ENCODE measurements at places on chromosomes 5 and 9.

- no peak for DNase-seq
Measured at GRCh38 chr5:121867403-121867802, 15.7 kb downstream of the FTMT start.

DNA sequence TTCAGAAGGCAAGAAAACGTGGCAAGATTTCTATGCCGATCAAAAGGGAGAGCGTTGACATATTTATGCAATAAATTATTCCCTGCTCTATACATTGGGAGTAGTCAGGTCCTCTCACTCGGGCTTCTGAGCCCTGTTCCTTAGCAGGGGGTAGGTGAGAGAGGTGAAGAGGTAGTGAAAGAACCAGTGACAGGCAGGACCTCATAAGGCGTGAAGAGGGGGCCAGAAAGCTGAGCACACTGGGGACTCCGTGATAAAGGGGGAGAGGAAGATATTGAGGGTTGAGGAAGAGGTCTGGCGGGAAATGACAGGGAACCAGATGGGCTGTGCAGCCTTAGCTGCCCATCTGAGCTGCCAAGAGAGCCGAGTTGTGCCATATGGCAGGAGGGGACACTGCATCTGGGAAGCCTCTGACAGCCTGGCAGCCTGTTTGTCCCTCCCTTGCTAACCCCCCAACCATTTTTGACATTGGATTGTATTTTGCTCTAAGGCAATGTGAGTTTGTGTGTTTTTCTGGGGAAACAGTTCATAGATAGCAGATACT lies 782 bp upstream of the CDC20B start:
- no peak for DNase-seq

DNA sequence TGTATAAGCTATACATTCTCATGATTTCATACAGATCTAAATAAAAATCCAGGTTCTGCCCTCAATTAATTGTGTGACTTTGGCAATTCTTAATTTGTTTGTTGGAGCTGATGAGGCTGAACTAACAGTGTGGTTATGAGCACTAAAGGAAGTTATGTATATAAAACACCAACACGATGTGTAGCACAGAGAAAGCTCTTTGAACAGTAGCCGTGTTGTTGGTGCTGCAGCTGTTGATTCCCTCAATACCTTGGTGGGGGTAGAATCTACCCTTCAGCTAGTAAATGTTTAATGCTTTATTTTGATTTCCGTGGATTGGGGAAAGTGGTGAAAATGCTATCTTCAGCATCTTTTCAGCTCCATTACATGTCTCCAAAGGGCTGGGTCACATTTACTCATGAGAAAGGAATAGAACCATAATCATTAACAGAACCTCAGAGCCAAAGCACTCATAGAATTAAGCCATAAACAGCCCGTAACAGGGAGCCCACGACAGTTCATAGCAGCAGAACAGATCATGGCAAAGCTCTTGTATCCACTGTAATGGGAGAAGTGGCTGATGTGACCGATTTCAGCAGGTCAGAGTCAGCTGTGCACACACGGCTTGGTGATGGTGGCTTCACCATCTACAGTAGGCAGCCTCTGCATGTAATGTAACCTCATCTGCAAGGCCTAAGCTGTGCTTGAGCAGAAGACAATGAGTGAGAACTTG lies 332.7 kb downstream of the DIRAS2 start:
- peak; percentile 24 for DNase-seq

DNA sequence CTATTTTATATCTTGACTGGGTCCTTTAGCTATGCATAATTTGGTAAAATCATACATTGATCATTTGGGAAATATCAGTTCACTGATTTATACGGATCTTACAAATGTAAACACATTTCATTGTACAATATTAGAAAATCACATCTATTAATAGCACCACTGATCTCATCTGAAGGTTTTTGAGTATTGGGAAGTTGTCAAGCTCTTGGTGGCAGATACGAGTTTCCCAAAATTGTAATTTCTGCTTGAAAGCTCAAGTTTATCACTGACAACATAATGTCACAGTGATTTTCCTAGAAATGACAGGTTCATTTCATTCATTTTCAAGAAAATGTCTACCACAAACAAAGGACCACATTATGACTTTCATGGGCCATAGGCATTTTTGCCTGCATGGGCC lies 3.0 kb upstream of the MACROH2A1 start:
- no peak for DNase-seq

DNA sequence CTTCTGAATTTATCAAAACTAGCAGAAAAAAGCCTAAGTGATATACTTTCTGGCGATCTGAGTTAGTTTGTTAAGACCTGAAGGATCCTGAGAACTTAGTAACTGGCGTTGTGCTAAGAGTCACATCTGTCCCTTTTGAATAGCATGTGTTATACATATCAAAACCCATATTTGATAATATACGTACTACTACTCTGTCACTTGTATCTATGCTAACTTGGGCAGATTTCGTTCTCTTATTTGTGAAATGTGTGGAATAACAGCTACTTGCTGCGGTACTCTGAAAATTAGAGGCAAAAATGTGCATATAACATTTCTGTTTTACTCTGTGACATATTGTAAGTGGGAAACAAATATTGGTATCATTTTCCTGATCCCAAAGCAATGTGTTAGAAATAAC lies 126.4 kb downstream of the PARP8 start:
- no peak for DNase-seq

GRCh38 chr5:131406076-131406475 lies 142.2 kb downstream of the CDC42SE2 start:
- DNase-seq, result no peak

DNA sequence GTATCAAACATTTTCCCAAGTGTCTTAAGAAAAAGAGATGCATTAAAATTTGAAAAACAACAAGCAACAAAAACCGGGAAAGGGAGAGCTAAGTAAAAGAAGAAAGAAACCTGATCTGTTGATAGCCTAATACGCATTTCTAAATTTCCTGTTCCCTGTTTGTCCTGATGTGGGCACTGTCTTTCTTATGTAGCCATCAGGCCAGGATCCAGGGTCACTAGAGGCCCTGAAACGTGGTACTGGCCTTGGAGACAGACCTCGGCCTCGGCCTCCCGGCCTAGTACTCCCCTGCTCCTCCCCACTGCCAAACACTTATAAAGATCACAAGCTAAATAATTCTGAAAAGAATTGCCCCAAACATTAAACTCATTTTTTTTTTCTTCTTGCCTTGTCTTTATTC lies 547.2 kb downstream of the IRX1 start:
- DNase-seq, result no peak

DNA sequence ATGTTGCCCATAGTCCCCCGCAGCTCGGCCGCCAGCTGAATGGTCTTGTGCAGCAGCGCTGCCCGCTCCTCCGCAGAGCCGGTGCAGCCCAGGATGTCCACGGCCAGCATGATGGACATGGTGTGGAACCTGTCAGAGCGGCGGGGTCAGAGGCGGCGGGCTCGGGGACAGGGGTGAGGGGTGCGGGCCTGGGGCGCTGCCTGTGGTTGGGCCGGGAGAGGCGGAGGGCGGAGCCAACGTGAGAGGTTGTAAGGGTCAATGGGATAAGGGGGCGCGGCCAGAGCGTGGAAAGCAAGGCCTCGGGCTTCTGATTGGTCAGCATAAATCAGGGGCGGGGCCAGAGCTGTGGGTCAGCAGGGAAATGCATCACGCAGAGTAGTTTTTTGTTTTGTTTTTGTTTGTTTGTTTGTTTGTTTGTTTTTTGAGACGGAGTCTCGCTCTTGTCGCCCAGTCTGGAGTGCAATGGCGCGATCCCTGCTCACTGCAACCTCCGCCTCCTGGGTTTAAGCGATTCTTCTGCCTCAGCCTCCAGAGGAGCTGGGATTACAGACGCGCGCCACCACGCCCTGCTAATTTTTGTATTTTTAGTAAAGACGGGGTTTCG lies 6.8 kb upstream of the TOR2A start:
- no peak for DNase-seq

GRCh38 chr5:150323092-150323491 lies 20.4 kb upstream of the ARSI start:
- no peak for DNase-seq

DNA sequence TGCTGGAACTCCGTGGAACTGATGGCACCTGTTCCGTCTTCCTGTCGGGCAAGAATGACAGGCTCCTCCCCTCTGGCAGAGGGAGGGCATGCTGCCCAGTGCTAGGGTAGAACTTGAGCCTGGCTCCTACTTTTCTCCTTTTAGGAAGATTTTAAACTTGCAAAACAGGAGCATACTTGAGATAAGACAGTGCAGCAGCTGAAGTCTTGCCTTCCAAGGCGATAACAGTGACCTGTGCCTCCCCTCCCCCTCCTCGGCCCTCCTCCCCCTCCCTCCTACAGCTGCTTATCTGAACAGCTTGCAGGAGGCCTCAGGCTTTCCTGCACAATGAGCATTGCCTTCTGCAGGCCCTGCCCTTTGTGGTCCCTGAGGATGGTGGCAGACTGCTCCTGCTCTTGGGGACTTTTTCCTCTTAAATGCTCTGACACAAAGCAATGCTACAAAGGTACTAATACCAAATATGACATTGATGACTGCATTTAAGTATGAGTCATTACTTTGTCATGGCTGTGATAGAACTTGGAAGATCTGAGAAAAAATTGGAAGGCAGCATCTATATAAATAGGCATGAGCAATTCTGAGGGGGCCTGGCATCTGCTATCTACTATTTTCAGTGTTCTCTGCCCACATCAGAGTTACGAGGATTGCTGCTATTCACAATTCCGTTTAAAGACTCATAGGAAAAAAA lies 2.0 kb downstream of the GADD45G start:
- peak; percentile 58 for DNase-seq

GRCh38 chr5:14879937-14880589 lies 8.5 kb upstream of the ANKH start:
- DNase-seq, result no peak

DNA sequence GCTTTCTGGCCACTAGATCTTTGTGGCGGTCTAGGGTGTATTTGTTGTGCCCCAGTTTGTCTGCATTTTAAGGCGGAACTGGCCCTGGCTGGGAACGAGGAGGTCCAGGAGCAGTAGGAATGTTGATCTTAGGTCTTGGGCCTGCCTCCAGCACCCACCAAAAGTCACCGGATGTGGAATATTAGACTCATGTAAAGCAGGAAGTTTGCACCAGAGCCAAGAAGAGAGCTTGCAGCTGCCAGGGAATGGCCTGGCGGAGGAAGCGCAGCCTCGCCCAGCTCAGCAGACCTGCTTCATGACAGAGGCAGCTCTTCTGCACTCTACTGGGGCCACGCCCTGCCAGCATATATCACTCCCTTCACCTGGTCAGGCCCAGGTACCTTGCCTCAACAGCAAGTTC lies 3.3 kb downstream of the GPX3 start:
- no peak for DNase-seq

GRCh38 chr5:161286066-161286655 lies 260.4 kb downstream of the GABRB2 start:
- DNase-seq, result no peak

- peak; percentile 20 for DNase-seq
Measured at GRCh38 chr9:70013598-70014196, 30.0 kb upstream of the MAMDC2 start.

GRCh38 chr9:88508326-88508725 lies 26.7 kb upstream of the NXNL2 start:
- no peak for DNase-seq

DNA sequence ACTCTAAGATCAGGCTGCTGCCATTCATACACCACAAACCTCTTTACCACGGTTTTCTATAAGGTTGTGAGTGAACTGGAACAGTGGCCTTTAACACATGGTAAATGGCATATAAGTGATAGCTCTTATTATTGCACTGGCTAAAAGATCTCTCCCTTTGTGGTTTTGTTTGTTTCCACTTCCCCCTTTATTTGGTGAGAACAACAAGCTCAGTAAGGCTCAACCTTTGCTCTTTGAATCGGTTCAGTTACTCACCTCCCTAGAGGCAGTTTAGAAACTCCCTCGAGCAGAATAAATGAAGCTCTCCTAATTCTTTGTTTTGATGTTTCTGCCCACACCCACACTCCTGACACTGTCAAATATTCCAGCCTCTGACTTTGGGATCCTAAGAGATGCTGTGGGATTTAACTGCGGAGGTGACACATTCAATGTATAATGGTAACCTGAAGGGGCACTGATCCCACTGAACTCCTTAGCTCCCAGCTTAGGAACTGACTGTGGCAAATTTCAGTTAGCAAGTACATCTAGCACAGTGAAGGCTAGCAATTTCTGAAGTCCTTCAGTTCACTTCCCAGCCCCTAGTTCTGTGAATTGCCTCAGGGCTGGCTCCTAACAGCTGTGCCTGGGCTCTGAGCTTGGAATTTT lies 22.5 kb upstream of the RAD23B start:
- DNase-seq, result no peak

DNA sequence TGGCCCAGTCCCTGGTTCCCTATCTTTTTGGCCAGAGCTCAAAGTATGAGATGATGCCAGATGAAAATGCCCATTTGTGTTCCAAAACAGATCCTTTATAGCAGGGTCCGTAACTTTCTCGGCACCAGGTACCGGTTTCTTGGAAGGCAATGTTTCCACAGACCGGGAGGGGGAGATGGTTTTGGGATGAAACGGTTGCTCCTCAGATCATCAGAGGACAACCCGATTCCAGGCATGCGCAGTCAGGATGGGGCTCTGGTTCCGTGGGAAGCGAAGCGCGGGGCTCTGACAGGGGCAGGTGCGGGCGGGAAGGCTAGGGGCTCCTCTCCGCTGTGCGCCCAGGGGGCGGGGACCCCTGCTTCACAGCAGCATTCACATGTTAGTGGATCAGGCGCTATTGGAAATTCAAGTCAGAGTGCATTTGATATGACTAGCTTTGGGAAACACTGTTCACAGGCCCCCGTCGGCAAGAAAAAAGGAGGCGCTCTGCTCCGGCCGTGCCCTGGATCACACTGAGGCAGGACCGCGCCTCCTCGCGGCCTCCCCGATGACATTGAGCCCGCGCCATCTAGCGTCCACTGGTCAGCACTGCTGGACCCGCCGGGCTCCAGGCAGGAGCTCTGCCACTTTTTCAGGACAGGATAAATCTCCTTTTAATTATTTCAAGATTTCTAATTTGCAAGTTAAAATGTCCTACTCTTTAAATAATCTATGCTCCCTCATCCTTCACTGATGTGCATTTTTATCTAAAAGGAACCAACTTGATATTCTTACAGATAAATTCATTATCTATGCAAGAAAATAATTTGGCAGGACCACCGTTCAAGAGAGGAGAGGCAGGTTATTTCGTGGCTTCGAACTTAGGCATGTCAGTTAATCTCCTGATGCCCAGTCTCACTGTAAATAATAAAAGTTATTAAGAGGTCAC lies 190.0 kb downstream of the FANCC start:
- peak; percentile 42 for DNase-seq

GRCh38 chr5:160347448-160347847 lies 23.0 kb downstream of the C1QTNF2 start:
- no peak for DNase-seq

DNA sequence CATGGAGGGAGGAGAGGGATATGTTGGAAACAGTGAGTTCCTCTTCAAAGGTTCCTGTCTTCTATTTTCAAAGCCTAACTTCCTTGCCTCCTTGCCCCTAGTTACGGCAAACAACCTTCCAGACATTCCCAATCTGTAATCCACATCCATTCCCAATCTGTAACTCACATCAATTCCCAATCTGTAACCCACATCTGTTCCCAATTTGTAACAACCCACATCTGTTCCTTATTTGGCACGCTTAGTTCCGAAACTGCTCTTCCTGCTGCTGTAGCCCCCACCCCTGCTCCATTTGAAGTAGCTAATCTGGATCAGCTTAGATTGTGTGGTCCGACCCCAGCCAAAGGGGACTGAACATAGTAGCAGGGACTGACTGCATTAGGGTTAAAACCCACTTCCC lies 23.9 kb upstream of the IDNK start:
- DNase-seq, result no peak

GRCh38 chr5:172984244-172984953 lies 828 bp downstream of the ATP6V0E1 start:
- DNase-seq, result peak; percentile 46

- no peak for DNase-seq
Measured at GRCh38 chr5:159969966-159970365, 39.0 kb upstream of the TTC1 start.

GRCh38 chr5:100647461-100648230 lies 112.5 kb downstream of the FAM174A start:
- DNase-seq, result peak; percentile 18
